ENCODE measurements at places on chromosomes 2 and 18.

- DNase-seq, result no peak
Observed at GRCh38 chr2:45855374-45855773, 203.9 kb downstream of the PRKCE start.

- DNase-seq, result no peak
Observed at GRCh38 chr2:180910831-180911665, 69.4 kb upstream of the UBE2E3 start.

DNA sequence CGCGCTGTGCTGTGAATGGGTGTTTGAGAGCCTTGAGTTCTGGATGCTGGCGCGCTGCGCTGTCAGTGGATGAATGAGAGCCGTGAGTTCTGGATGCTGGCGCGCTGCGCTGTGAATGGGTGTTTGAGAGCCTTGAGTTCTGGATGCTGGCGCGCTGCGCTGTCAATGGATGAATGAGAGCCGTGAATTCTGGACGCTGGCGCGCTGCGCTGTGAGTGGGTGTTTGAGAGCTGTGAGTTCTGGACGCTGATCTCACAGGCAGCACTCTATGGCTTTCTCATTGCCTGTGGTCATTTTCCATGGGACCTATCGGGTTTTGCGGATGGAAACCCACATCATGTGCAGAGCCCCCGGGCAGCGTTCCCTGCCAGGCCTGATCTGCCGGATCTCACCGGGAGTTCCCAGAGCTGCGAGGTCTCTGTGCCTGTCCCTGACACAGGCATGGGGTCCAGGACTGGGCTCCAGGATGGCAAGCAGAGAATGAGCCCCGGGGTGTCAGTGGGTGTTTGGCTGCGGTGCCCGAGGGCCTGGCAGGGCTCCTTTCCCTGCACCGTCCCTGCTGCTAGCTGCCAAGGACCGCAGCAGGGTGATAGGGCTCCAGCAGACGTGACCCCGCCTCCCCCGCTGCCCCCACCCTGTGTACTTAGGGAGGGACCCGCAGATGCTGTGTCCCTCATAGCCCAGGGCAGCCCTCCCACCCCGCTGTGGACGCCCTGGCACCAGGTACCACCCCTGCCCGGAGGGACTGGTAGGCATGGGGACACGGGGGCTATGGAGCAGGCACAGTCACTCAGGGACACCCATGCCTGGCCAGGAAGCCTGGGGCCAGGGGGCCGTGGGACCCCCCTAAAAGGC lies 9.7 kb downstream of the PDCD1 start:
- no peak for DNase-seq

DNA sequence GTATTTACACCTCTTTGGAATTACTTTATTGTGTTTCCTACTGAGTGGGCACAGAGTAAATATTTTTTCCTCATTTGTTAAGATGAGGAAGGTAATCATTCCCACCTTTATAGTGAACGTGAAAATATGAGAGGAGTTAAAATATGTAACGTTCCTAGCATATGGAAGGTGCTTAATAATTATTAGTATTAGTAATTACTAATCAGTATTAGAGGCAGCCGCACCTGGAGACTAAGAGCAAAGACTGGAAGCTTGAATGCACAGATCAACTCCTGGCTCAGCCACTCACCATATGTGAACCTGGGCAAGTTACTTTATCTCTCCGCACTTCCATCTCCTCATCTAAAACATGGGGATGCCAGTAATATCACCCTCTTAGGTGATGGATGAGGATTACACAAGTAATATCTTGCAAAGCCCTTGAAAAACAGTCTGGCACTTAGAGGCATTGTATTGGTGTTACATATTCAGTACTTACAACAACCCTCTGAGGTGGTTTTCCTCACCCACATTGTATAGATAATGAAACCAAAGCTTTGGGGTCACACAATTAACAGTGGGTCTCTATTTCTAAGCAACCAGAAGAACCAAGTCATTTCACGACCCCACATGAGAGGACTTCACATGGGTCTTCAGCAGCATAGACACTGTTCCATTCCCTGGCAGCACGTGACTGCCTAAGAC lies 100.3 kb upstream of the KCTD1 start:
- DNase-seq, result no peak

- no peak for DNase-seq
Observed at GRCh38 chr18:77066689-77067088, 65.9 kb downstream of the MBP start.

GRCh38 chr2:190486037-190486623 lies 48.4 kb downstream of the NEMP2 start:
- no peak for DNase-seq

- DNase-seq, result no peak
Observed at GRCh38 chr2:48849770-48850169, 94.2 kb upstream of the LHCGR start.

Measured in epithelial cell of proximal tubule (primary cell).